ENCODE measurements at places on chromosomes 6 and 20.

- DNase-seq, result no peak
Measured at GRCh38 chr6:155455766-155456165, at the start of gene NOX3. NOX3 (minus strand) TSS chr6:155455839; CDS start chr6:155455800, 39 bp downstream.

DNA sequence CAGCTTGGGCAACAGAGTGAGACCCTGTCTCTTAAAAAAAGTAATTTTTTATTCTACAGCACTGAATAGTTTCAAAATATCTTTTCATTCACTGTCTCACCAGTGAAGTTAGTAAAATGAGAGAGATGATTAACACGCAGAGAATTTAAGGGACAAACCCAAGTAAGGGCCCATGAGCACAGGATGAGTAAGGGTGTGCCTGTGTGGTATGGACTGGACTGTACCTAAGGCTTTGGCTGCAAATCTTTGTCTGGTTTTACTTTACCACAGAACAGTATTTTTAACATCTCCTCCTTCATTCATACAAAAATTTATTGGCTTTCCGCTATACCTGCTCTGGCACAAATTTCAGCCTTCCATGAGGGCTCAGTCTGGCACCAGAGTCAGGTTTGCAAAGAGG lies 433.3 kb downstream of the UTRN start:
- no peak for DNase-seq

DNA sequence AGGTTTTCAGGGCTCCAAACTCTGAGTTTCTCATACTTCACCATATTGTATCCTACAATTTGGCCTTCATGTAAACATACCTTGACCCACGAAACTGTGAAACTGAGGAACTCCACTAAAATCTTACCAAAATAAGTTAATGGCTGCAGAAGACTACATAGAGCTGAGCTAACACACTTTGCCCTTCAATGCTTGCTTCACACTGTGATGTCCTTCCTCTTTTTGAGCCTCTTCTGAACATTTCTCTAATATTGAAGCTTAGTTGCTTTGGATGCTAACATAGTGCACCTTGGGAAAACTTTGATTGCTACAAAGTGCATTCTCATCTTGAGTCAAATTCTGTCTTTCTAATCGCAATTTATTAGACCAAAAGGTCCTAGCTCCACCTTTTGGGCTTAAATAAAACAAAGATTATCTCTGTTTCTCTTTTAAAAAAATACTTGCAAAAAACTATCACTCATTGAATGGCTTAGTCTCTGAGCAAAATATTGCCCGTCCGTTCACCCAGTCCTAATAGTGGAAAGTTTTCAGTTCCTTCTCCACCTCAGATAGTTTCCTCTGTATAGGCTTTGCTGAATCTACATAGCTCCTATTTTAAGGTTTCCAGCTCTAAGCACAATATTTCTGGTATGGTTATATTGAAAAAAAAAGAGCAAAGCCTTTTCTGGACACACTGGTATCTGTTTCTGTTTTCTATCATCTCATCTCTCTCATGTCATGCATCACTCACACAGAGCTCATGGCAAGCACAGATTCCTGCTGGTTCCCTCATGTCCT lies 494.6 kb downstream of the RFPL4B start:
- peak; percentile 38 for DNase-seq

DNA sequence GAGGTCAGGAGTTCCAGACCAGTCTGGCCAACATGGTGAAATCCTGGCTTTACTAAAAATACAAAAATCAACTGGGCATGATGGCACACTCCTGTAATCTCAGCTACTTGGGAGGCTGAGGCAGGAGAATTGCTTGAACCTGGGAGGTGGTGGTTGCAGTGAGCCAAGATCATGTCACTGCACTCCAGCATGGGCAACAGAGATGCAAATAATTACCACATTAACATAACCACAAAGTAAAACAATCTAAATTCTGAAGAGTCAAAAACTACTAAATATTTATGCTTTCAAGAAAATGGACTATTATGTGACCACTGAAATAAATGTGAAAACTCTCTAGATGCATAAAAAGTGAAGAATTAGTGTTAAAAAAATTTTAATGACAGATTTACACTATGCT lies 59.9 kb downstream of the CYP39A1 start:
- DNase-seq, result no peak

DNA sequence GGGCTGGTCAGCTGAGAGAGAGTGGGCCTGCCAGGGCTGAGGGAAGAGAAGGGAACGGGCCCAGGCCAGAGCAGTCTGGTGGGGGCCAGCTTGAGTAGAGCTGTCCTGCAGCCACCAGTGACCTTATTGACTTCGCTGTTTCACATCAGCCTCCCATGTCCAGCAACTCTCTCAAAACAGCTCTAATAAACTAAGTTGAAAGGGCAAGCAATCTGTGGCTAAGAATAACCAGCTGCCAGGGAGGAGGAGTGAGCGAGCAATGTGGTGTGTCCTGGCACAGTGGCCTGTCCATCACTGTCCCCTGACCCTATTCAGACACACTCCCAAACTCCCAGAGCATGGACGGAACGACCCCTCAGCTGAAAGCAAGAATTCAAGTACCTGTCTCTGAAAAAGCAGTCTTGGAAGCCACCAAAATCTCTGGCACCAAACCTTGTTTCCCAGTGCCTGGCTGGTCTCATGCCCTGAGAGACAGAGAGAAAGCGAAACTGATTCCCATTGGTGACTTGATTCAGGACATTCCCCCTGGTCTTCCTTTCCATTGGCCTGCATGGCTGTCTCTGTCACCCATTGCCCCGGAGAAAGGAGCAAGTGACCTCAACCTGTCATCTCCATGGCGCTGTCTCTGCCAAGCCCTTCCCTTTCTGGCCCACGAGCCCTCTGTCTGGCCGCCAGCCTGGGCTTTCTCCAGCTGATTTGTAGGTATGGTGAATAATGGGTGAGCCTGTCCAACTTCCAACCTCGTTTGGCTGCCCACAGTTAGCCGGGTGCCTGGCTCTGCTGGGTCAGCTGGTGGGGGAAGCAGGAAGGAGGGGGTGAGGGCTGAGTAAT lies at the start of gene DDO:
DDO (minus strand) TSS at position 490 of the 831 bp plus-strand sequence. CDS start 2,113 bp downstream, outside the sequence.
- peak; percentile 40 for DNase-seq

DNA sequence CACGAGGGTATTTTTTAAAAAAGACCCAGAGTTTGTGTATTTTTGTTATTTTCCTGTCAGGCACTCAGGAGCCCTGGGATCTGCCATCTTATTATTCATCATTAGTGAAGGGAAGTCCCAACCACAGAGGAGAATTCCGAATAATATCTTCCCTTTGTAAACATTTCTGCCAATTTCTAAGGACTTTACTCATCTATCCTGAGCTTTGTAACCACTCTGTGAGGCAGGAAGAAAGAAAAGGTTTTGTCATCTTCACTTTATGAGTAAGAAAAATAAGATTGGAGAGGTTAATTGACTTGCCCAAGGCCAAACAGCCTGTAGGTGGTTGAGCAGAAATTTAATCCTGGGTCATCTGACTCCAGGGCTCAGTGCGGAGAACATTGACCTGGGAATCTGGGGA lies 23.0 kb upstream of the IYD start:
- DNase-seq, result no peak

- DNase-seq, result no peak
Measured at GRCh38 chr6:168427184-168427583, 13.8 kb upstream of the SMOC2 start.

- peak; percentile 17 for DNase-seq
Measured at GRCh38 chr20:43839793-43840199, 74.9 kb upstream of the TOX2 start.

DNA sequence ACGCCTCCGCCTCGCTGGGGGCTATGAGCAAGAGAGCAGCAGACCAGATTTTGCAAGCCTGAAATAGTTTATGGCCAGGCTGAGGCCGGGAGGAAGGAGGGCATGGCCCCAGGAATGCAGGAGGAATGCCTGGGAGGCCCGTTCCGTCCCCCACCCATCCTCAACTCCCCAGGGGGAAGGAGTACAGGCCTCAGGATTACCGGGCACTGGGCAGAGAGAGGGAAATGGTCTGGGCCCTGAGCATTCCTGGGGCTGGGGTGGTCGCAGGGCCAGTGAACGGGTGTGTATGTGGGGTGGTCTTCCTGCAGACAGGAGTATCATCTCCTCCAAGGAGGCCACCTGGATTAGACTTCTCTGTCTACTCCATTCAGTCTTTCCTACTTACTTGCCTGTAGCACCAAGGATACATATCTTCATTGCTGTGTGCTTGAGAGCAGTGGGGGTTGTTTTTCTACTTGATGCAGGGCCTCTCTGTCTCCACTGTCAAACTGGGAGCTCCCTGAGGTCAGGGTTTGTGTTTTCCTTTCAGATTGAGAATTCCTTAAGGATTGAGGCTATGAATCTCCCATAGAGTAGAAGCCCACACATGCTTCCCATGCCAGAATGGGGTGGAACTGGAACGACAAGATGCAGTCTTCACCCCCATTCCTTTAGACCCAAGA lies 81.3 kb downstream of the VEGFA start:
- no peak for DNase-seq

DNA sequence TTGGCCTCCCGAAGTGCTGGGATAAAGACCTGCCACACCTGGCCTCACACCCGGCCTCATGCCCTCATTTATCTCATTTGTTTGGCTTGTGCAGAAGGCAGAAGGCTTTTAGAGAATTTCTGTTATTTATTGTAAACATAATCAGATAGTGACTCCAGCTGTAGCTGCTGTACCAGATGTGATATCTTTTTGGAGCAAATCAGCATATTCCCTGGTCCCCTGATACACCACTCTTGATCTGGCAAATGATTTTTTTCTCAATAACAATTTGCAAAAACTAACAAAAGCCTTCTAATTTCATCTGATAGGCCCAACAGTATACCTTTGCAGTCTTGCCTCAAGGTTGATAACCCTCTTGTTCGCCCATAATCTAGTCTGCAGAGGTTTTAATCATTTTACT lies 26.5 kb upstream of the TULP1 start:
- no peak for DNase-seq

GRCh38 chr6:74585753-74586152 lies 620.1 kb downstream of the COL12A1 start:
- no peak for DNase-seq

- peak; percentile 82 for DNase-seq
Measured at GRCh38 chr6:14241255-14242070, 123.9 kb downstream of the CD83 start.

DNA sequence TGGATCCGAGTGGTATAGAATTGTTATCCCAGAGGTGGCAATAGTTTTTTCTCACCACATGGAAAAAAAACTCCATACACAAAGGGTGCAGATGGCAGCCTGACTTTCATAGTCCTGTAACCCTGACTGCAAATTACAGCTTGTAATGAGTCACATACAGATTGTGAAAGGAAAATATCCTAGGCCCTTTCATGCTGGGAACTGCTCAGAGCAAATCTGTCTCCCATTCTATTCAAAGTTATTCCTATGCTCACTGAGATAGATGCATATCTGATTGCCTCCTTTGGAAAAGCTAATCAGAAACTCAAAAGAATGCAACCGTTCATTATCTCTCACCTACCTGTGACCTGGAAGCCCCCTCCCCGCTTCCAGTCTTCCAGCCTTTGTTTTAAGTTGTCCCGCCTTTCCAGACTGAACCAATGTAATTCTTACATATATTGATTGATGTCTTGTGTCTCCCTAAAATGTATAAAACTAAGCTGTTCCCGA lies 108.7 kb upstream of the MAP3K4 start:
- no peak for DNase-seq

- DNase-seq, result no peak
Measured at GRCh38 chr6:48255094-48255493, 144.1 kb upstream of the PTCHD4 start.

DNA sequence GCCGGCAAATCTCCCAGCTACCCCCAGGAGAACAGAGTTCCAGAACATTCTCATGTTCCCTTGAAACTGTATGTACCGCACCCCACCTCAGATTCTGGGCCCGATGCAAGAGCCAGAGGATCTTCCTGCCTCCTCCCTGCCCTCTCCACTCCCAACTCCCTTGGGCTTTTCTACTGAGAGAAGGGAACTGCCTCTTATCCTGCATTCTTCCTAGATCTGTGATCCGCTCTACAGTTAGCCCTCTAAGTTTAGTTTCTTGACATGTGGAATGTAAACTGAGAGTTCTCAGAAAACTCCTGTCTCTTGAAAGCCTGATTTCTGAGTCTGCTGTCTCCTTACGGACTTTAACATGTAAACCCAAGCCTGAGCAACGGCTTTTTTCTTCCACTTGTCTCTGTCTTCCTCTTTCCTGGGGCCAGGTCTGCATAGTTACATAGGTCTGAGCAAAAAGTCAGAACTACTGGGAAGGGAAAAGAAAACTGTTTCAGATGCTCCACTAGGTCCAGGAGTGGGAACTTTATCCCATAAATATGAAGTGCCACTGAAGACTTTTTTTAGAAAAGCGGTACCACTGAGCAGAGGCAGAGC lies 86.5 kb upstream of the TNFAIP3 start:
- DNase-seq, result no peak

DNA sequence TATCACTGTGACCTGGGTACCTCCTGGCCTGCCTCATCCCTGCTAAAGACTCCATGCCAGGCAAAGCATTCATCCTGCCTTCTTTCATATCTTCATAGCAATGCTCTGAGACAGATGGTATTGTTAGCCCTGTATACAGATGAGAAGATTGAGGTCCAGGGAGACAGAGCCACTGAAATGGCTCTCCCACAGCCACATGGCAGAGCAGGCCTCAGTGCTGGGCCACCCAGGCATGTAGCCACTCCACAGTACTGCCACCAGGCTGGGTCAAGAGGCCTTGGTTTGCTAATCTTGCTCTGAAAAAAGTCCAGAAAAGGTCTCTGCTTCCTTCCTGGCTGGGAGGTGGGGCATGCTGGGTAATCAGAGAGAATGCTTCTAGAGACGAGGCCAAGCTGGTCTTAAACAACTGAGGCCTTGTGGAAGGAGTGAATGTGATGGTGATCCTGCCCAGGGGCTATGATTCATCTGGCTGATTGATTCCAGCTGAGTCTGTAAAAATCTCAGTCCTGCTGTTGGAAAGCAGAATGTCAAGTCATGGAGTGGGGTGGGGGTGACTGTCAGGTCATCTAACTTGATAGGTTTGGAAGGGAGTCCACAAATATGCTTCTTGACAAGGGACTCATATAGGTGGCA lies 29.8 kb downstream of the HM13 start:
- no peak for DNase-seq

DNA sequence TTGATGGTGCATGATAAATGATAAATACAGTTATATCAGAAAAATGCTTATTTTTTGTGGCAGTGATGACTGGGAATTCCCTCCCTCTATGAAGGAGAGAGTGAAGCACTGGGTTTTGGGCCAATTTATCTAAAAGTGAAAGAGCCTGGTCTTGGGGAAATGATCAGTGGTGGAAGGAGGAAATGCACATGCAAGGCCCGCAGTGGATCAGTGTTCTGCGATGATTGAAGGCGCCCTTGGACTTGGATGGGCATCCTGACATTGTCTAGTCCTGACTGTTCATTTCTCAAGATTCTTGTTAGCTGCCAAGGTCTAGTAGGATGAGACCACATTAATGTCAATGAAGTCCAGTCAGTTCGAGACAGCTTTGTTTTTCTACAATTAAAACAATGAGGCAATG lies 272.0 kb upstream of the SLC35B3 start:
- DNase-seq, result no peak

DNA sequence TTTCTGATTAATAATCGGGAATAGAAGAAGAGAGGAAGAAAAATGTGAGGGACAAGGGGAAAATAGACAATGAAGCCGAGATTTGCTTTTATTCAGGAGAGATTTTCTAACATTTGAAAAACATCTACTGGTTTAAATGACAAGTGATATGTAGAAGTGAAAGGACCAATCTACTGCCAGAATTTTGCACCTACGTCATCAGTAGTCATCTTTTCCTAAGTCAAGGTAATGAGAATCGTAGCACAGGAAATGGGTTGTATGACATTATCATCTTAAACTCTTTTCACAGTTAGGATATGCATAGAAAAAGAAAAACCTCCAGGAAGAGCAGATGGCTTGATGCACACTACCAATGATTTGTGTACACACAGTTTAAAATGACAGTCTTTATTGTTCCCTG lies 45.3 kb upstream of the RAB32 start:
- no peak for DNase-seq

- DNase-seq, result no peak
Measured at GRCh38 chr6:14888575-14889000, 357.3 kb upstream of the JARID2 start.
